ENCODE measurements at places on chromosomes 13 and 19.

GRCh38 chr19:33063356-33063752, 1.3 kb downstream of the RHPN2 start:
- DNase-seq, result no peak

DNA sequence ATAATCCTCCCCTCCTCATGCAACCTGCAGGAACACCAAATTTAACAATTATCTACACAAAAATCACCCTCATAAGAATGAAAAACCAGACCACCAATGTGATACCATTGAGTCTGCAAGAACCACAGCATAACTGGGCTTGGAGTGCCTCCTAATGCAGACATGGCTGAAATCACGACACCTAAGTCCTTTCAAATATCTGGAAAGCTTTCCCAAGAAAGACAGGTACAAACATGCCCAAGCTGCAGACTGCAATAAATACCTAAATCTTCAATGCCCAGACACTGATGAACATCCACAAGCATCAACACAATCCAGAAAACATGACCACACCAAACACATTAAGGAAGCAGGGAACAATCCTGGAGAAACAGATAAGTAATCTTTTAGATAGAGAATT, 417.1 kb downstream of the LMO7 start:
- no peak for DNase-seq

GRCh38 chr13:48828962-48829411, 146.7 kb upstream of the FNDC3A start:
- no peak for DNase-seq

DNA sequence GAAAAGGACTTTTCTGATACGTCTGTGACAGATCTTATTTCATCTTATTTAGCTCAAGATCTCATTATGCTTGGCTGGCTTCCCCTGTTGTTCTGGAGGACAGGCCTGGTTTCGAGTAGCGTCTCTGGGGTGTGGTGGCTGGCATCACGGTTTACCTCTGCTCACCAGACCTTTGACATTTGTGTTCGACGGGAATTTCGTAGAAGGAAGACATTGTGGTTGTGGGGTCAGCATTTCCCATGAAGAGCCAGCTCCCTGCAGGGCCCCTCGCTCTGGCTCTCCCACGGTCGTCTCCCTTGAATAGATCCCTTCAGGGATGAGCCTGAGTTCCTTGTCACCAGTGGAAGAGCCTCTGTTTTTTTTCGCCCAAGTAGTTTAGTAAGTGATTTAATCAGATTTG, 78.6 kb upstream of the TEX29 start:
- no peak for DNase-seq

GRCh38 chr13:31110617-31111016, 51.1 kb downstream of the HSPH1 start:
- DNase-seq, result no peak

- no peak for DNase-seq
Observed at GRCh38 chr19:8494158-8494557, 8.3 kb downstream of the PRAM1 start.

DNA sequence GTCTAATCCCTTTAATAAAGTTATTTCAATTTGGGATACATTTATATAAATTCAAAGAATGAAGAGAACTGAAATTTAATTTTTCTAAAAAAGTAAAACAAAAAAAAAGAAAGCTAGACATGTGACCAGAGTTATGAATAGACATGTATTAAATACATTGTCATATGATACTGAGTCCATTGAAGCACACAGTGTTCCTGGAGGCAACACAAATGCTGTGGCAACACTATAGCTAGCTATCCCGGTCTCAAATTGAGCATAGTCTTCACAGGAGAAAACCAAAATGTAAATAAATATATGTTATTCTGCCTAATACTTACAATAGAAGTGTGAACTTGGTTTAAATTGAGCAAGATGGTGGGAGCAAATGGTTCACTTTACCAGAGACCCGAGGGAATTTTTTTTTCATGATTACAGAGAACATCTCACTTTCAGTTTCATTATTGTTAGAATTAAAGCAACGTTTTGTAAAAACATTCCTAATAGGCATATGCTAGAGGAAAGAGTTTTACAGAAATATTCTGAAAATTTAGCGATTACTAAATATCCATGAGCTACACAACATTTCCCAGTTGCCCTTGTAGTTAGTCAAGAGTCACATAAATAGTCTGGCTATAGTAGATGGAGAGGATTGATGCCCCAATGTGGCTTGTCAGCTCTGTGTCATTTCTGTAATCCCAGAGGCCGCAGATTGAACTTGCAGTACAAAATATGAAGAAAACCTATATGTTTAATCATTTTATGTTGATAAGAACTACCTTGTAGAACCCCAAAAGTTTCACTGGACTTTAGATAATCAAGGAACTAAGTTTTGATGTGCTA, 775.7 kb upstream of the SPRY2 start:
- no peak for DNase-seq

DNA sequence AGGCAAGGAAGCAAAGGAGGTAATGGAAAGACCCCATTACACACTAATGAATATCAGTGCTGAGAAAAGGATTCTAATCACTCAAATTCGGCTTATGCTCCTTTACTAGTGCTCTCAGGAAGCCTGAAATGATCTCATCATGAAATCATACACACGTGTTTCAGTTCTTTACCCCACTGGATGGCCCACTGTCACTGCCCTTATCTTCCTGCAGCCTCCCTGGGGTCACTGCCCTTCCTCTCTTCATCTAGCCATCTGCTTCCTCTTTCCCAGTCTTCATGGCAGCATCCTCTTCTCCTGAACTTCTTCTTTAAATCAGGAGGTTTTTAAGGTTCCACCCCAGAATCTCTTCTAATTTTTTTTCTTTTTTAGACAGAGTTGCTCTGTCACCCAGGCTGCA, 27.9 kb upstream of the EEF1AKMT1 start:
- no peak for DNase-seq

DNA sequence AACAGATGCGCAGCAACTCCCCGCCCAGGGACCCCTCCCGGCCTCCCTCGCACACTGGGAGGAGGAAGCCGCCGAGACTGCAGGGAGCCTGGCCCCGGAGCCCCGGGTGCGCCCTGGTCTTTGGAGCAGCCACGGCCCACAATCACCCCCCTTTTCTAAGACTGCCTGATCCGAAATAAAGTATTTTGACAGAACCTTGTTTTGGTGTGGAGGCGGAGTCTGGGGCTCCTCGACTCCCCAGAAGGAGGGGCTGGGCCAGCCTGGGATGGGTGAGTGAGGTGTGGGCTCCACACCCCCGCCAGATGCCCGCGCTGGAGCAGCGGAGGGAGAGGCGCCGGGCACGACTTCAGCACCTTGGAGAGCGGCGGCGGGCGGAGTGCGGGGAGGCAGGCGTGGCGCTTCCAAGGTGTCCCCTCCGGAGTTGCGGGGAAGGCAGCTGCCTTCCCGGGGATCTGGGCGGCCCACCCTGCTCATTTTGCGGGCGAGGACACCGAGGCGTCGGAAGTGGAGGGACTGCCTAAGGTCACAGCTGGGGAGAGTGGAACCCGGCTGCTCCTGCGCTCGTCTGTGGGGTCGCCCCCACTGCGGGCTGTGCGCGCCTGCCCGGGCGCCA, 9.4 kb downstream of the SIRT6 start:
- no peak for DNase-seq

GRCh38 chr13:26401069-26401468, 147.1 kb downstream of the CDK8 start:
- no peak for DNase-seq

DNA sequence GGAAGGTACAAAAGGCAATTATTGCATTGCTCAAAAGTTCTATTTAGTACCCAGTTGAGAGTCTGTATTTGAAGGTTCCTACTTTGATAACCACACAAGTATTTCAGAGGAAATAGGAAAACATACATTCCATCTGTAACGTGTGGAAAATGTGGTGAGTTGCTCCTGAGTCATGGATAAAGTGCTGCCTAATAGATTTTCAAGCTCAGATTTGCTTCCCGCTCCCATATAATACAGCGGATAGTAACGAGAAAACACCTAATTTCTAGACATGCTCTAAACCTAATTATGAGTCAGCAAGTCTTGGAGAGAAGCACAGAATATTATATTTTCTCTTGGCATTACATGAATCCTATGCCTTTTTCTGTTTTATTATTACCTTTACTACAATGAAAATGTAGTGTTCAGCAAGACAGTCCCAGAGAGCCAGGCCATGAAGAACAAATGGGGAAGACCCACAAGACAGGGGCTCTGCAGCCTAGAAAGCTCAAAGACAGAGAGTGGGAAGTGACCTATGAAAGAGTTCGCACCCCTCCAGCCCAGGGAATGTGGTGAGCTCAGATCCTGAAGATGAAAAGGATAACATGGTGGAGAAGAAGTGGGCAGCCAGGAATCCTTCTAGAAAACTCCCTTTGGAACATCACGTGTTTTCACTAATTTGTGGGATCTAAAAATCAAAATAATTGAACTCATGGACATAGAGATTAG, 116.1 kb downstream of the STARD13 start:
- no peak for DNase-seq

- no peak for DNase-seq
Observed at GRCh38 chr19:11507370-11508078, 1.9 kb upstream of the ZNF653 start.

- DNase-seq, result no peak
Observed at GRCh38 chr13:102440259-102440936, 38.5 kb upstream of the FGF14 start.

GRCh38 chr13:98839856-98840769, 87.6 kb upstream of the SLC15A1 start:
- DNase-seq, result no peak

DNA sequence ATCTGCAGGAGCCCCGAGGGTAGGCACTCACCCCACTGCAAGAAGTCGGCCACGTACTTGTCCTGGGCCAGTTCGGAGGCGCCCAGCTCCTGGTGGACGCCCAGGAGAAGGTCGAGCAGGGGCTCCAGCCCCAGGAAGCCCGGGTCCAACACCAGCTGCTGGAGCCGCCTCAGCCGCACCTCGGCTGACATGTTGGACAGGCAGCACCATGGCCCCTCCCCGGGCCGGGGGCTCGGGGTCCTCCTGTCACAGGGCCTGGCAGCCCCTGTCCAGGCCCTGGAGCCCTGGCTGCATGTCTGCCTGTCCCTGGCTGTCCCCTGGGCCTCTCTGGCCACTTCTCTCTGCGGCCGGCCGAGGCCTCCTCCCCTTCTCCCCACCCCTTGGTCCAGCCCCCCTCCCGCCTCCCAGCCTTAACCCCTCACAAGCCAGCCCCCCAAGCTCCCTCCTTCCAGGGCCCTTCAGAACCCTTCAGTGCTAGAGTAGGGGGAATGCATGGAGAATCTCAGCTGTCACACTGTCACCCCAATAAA, at the start of gene DMPK:
DMPK (minus strand) TSS at position 329 of the 530 bp plus-strand sequence; CDS start at position 191, 138 bp downstream.
- no peak for DNase-seq

- DNase-seq, result no peak
Observed at GRCh38 chr19:4519521-4520277, 1.4 kb upstream of the PLIN4 start.

GRCh38 chr19:8655340-8655709, 24.9 kb downstream of the NFILZ start:
- no peak for DNase-seq

GRCh38 chr19:15622991-15623390, 8.0 kb downstream of the CYP4F8 start:
- DNase-seq, result no peak

DNA sequence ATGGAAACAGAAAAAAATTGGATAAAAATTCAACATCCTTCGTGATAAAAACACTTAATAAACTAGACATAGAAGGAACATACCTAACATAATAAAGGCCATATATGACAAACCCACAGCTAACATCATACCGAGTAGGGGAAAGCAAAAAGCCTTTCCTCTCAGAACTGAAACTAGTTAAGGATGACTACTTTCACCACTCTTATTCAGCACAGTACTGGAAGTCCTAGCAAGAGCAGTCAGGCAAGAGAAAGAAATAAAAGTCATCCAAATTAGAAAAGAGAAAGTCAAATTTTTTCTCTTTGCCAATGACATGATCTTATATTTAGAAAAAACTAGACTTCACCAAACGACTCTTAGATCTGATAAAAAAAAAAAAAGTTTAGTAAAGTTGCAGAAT, 25.8 kb upstream of the SLC7A9 start:
- DNase-seq, result no peak

DNA sequence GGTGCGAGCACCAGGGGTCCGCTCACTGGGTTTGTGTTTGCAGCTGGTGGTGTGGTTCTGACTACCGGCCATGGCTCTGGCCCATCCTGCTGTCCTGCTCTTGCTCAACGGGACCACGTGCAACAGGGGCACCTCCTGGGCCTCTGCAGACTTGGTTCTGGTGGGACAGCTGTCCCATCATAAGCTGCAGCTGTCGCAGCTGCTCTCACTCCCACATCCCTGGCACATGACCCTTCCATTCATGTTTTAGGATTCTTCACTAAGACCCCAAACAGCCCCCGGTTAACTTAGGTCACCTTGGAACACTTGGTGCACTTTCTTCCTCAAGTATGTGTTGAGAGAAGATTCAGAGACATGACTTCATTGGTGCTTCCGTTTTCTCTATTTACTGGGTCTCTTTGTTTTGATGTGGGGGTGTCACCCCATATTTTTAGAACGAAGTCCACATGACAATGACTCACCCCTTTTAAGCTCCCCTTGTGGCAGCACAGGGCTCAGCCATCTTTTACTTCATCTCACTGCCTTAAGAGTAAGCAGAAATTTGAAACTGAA, 68.4 kb upstream of the ARHGEF7 start:
- no peak for DNase-seq

DNA sequence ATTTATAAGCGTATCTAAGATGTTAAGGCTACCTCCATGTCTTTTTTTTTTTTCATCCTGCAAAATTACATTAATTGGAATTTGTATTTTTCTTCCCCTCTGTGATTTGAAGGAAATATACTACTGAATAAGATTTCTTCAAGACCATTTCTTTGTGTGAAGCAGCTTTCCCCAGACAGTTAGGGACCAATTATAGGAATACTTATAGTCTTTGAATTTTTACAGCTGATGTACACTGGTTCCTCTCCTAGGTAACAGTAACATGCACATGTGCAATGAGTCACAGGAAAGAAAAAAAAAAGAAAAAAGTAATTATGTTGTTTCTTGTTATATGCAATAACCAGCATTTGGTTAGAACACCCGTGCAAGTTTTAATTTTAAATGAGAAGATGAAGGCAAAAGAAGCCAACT, 82.0 kb downstream of the PCDH9 start:
- DNase-seq, result no peak

- no peak for DNase-seq
Observed at GRCh38 chr19:30446850-30447552, 74.8 kb downstream of the ZNF536 start.

GRCh38 chr13:45301263-45301662, 39.7 kb downstream of the TPT1 start:
- no peak for DNase-seq

DNA sequence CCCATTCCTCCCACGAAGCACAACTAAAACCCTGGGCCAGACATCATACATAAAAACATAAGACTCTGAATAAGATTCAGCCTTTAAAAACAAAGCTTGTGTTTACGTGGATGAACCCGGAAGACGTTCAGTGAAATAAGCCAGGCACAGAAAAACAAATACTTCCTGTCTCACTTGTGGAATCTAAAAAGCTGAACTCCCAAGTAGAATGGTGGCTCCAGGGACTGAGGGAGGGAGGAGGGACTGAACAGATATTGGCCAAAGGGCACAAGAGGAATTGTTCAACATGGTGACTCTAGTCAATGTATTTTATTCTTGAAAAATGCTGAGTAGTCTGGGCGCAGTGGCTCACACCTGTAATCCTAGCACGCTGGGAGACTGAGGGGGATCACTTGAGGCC, 35.7 kb upstream of the TPM4 start:
- DNase-seq, result no peak

- no peak for DNase-seq
Observed at GRCh38 chr13:31012655-31013024, 80.2 kb downstream of the TEX26 start.

- no peak for DNase-seq
Observed at GRCh38 chr13:103568314-103568713, 502.1 kb upstream of the SLC10A2 start.

GRCh38 chr13:40016953-40017660, 361.6 kb downstream of the COG6 start:
- no peak for DNase-seq

GRCh38 chr19:49553451-49554271, 25.9 kb downstream of the RCN3 start:
- DNase-seq, result no peak
